ENCODE measurements at places on chromosomes 5 and 9. TPM values are rescaled to one million over a fixed set of nuclear protein-coding genes. Genes with fewer than 3 reads are reported as not detected.

DNA sequence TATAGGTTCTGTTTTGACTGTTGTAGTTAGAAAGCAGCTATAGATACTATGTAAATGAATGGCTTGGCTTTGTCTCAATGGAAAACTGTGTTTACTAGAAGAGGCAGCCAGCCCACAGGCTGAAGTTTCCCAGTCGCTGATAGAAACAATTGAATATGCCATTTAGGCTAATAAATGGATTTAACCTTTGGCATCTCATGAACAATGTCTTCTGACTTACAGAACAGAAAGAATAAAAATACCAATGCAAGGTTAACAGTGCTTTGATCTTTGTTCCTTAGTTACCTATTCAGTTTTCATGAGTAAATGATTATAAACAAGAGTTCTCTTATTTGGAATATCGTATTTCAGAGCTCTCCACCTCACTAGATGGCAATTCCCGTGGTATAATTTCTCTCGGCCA lies 120.6 kb downstream of the PAM start:
- no peak for DNase-seq

DNA sequence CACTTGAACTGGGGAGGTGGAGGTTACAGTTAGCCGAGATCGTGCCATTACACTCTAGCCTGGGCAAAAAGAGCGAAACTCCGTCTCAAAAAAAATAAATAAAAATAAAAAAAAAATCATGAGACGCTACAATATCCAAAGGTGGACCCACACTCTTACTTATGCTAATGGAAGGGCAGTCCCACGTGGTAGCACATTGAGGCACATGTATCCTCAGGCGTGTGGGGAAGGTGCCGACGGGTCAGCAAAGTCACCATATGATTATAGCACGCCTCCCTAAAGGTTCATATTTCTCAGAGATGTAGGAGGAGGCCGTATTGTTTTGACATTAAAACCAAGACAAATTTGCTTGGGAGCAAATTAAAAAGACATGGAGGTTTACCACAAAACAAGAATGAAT lies 201.6 kb downstream of the LRRC70 start:
- no peak for DNase-seq

- DNase-seq, result no peak
Observed at GRCh38 chr9:135575995-135576631, 14.6 kb downstream of the PAEP start.

The FOXD1 gene
- total RNA-seq, result not detected

The OLFML2A gene
- 27.5 TPM for total RNA-seq

DNA sequence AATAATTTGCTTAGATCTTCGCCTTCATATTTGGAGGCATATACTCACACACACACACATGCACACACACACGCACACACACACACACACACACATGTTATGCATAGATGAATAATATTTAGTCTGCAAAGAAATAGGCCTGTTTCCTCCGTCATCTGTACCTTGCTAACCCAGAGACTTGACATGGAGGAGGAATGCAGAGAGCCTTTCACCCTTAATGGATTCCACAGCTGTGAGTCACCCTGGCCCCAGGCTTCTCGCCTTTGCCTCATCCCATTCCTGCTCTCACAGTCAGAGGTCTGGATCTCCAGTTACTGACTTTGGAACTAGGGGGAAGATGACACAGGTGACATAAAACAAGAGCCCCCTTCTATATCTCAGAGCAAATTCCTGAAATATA lies 29.7 kb downstream of the ZNF462 start:
- no peak for DNase-seq

GRCh38 chr5:134465816-134466240 lies 54.1 kb upstream of the CDKN2AIPNL start:
- peak; percentile 95 for DNase-seq

The CCDC192 gene
- total RNA-seq, result not detected

The C9orf50 gene
- not detected for total RNA-seq

The BRINP1 gene
- total RNA-seq, result 0.54 TPM

DNA sequence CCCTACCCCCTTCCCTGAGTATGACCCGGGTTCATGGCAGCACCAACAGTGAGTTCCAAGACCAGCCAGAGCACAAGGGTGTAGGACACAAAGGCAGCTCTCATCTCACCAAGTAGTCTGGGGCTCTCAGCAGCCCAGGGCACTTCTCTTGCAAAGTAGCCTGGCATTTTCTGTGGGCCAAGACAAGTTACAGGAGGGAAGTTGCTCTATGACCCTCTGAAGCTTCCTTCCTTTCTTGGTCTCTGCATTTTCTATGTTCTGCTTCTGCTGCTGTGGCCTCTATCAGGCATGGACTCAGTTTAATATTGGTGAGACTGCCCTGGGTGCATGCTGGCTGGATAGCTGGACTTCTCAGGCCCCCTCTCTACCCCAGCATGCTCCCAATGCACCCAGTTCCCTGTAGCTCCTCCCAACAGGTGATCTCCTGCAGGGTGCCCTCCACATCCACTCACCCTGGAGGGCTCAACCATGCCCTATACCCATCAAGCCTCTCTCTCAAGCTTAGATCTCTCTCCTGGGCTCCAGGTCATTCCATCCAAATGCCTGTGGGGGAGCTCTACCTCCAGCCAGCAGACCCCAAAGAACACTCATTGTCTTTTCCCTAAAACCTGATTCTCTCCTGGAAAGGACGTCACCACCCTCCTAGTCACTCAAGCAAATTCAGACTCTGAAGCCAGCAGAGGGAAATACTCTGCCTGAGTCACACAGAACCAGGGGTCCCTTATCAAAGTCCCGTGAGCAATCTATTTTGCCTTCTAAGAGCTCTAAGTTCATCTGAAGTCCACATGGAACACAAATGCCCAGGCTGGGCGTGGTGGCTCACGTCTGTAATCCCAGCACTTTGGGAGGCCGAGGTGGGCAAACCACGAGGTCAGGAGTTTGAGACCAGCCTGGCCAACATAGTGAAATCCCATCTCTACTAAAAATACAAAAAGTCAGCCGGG lies 13.8 kb downstream of the TBC1D2 start:
- DNase-seq, result no peak

- DNase-seq, result no peak
Observed at GRCh38 chr5:131160134-131160533, 4.9 kb downstream of the HINT1 start.

DNA sequence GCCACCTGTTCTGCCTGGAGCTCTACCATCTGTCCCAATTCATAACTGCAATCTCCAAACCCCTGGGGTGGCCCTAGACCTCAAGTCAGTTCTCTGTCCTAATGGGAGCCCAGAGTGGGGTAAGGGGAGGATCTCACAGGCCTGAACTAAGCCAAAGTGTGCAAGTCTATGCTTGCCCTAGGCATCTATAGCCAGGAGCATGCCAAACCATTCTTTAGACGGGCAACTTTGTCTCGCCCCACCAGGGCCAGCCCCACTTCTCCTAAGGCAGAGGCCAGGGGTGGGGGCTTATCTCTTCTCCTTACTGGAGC lies 3.3 kb downstream of the ACSL6 start:
- no peak for DNase-seq

GRCh38 chr9:116596646-116597045 lies 90.5 kb upstream of the TRIM32 start:
- DNase-seq, result no peak

GRCh38 chr5:107470295-107470582 lies 200.5 kb downstream of the EFNA5 start:
- DNase-seq, result no peak

DNA sequence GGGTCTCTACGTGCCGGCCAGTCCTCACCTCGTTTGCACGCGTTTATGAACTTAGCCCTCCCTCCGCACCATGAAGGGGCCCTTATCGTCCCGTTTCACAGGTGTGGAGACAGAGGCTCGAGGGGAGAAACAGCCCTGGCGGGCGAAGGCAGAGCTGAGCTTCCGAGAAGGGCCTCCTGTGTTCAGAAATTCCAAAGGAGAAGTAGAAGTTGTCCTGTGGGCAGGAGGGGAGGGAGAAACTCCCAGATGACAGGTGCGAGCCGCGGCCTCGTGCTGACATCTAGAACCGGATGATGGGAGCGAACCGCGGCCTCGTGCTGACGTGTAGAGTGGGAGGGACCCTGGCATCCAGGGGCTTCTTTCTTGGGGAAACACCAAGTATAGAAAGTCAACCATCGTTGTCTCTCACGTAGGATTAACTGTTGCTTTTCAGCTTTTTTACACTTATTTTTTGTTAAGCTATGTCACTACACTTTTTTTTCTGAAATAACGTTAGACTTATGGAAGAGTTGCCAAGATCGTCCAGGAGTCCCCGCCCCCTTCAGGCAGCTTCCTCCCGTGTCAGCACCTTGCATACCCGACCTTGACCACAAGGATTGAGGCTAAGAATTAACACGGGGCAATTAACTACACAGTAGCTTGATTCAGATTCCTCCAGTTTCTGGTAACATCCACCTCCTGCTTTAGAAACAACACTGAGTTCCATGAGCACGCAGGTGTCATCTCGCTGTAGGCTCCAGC lies 42.8 kb upstream of the NKD2 start:
- DNase-seq, result no peak

DNA sequence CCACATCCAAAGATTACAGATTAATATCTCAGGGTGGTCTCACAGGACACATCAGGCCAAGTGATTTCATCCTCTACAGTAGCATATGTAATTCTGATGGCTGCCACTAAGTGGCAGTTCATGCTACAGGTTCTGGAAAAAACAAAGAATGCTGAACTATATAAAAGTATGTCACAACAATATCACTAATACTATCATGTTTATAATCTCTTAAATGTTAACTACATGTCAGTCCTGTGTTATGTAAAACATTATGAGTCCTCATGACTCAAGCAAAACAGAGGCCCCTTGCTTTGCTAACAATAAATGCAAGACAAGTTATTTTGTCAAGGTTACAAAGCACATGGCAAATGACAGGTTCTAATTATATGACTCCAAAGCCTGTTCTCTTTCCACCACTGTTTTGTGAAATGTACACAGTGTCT lies 233.2 kb downstream of the FBXL17 start:
- DNase-seq, result no peak

GRCh38 chr9:131674425-131675421 lies 65.2 kb downstream of the RAPGEF1 start:
- DNase-seq, result no peak

DNA sequence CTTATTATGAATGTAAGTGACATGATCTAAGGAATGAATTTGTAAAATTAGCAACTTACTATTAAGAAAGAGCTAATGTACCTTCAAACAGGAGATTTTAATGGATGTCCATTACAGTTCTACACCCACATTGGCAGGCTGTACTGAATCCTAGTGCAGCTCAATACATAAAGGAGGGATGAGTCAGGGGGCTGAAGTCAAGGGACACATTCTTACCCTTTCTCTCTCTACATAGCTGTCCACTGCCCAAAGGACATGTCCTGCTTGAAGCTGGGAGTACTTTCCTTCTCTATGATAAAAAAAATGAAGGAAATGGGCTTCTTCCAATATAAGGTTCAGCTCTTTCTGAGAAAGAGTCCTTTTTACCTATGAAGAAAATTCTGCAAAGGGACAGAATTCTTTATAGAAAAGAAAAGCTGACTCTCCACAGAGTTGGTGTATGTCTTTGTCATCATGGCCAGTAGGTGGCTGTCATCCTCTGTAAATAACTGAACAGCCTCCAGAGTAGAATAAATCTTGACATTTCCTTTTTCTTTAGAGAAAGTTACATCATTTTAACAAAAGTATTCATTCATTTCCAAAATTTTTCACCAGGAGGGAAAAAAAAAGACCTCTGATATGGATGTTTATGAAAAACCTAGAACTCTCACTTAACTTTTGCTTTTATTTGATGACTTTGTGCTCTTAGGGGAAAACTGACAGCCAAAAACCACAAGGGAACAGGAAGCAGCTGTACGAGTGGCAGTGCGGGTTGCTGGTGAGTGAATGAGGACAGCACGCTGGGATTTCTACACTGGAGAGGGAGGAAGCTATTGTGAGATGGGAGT lies 13.1 kb upstream of the IFNA14 start:
- DNase-seq, result peak; percentile 55

The DEPDC1B gene
- total RNA-seq, result 0.27 TPM

The CDH10 gene
- not detected for total RNA-seq

The DIRAS2 gene
- total RNA-seq, result not detected

The TLX3 gene
- total RNA-seq, result not detected

The FIBCD1 gene
- 0.59 TPM for total RNA-seq

GRCh38 chr5:148986636-148987035 lies 76.2 kb downstream of the SH3TC2 start:
- DNase-seq, result no peak

DNA sequence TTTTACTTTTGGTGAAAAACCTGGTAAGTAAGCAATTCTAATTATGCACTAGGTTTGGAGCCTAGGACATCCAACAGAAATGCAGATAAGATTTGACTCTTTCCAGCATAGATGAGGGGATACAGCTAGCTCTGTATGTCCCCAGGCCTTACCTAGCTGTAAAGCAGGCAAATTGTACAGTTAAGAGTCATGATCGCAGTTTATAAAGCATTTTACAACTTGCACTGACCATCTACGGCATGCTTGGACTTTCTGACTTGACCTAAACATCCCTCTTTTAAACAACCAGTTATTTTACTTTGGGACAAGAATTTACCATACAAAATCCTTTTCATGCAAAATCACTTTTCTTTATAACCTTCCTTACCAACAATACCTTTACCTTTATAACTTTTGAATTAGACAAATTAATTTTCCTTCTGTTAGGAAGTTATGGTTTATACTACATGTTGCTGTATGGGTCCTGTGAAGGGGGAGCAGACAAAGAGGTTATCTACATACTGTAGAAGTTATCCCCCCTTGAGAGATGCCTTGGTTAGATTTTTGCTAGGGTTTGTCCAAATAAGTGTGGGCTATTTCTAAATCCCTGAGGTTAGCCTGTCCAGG lies 36.8 kb downstream of the FGD3 start:
- DNase-seq, result no peak

The FAM170A gene
- total RNA-seq, result not detected

DNA sequence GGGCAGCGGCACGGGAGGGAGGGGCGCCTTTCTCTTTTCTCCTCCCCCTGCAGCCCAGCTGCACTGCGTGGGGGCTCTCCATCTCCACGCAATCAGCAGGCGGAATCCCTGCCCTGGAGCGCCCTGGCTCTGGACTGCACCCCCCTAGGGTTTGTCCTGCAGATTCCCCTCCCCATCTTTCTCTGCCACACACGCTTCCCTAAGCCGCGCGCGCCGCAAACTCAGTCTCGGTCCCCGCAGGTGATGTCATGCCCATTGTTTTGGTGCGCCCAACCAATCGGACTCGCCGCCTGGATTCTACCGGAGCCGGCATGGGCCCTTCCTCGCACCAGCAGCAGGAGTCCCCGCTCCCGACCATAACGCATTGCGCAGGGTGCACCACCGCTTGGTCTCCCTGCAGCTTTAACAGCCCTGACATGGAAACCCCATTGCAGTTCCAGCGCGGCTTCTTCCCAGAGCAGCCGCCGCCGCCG lies at the start of gene KCNN2:
Gene KCNN2, plus strand, starts transcription at position 347 of the 473 bp plus-strand sequence. Its CDS starts 70 bp downstream, at position 417.
- DNase-seq, result peak; percentile 84

The FGF10 gene
- 1.6 TPM for total RNA-seq

DNA sequence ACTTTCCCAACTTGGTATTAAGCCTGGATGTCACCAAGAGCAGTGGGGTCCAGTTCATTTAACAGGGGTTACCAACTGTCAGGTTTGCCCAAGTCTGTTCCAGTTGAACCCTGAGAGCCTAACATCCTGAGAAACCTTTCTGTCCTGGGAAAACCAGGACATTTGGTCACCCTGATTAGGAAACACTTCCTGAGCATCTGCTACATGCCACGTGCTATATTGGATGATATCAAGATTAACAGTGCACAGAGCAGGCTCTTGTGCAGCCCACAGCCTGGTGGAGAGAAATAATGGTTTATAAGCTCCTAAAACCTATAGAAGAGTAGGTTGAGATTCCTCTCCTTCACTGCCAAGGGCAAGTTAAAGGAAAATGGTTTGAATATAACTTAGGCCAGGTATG lies 102.9 kb upstream of the RAD23B start:
- no peak for DNase-seq

GRCh38 chr9:69674716-69675438 lies 2.7 kb upstream of the APBA1 start:
- DNase-seq, result no peak
